ENCODE measurements at places on chromosomes 13 and 19.

DNA sequence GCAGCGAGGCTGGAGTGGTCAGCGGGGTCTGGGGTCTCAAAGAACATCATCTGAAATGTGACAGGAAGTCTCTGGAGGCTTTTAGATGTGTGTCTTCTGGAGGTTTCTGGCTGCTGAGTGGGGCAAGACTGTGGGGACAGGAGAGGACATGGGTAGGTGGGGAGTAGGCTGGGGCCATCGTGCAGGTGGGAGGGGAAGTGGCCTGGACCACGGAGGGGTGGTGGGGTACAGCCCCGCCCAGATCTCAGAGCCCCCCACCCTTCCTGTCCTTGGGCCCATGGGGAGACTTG lies 6.2 kb downstream of the AP1M1 start:
- DNase-seq: no peak

DNA sequence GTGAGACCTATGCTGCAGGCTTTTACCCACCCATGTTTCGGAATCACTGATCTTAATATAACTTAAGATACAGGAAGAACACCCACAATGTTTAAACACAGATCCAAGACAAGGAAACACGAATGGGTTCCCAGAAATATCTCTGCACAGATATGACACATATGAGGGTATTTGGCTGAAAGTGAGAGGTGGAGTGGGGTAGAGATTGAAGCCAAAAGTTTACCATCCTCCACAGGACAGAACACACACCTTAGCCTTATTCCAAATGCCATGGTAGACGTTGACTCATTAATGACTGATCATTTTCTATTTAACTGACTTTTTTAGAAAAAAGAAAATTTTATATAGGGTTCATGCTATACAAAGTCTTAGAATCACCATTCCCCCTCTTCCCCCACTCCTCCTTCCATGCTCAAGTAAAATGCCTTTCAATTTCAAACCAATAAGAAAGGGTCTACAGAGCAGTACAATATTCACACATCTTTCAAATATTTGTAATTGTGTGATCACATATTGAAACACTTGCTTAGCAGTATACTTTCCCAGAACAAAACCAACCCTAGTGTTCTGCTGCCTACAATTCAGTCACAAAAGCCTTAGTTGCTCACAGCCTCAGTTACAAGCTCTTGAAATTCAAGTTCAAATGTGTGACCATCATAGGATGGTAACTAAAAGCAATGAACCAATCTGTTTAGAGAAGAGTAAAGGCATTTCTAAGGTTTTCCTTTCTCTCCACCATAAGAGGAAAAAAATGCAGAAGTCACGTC lies 11.8 kb upstream of the DOCK9 start:
- DNase-seq: no peak

DNA sequence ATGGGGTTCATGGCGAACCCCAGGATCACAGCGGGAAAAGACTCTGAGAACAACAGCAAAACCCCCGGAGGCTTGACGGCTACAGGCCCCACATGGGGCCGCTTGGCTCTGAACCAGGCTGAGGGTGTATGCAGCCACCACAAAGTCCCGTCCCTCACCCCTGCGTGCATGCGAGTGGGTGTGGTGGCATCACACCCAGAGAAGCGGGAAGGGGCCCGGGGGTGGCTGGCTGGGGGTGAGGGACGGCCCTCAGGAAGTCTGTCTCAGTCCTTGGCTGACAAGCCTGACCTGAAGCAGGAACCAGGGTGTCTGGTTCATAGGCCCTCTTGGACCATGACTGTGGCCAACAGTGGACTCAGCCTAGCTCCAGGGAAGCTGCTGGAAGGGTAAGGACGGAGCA lies 34.2 kb downstream of the CEBPG start:
- no peak for DNase-seq

GRCh38 chr13:97254816-97255215 lies 32.7 kb downstream of the MBNL2 start:
- DNase-seq: no peak

- no peak for DNase-seq
Observed at GRCh38 chr19:54201980-54202379, 1.3 kb downstream of the RPS9 start.

Measured in activated CD4-positive, alpha-beta T cell treated with anti-CD3 and anti-CD28 coated beads for 24 hours (primary cell).